ENCODE measurements at places on chromosomes 2 and 18.
A peak's percentile ranks its signal among the peaks of the same experiment; 100 is the strongest.

GRCh38 chr2:238839428-238839827 is 8.5 kb upstream of the TWIST2 start:
- no peak for DNase-seq

- no peak for DNase-seq
Observed at GRCh38 chr2:184125867-184126266, 472.5 kb upstream of the ZNF804A start.

GRCh38 chr18:75656563-75657247 is 229.2 kb upstream of the SMIM21 start:
- no peak for DNase-seq

DNA sequence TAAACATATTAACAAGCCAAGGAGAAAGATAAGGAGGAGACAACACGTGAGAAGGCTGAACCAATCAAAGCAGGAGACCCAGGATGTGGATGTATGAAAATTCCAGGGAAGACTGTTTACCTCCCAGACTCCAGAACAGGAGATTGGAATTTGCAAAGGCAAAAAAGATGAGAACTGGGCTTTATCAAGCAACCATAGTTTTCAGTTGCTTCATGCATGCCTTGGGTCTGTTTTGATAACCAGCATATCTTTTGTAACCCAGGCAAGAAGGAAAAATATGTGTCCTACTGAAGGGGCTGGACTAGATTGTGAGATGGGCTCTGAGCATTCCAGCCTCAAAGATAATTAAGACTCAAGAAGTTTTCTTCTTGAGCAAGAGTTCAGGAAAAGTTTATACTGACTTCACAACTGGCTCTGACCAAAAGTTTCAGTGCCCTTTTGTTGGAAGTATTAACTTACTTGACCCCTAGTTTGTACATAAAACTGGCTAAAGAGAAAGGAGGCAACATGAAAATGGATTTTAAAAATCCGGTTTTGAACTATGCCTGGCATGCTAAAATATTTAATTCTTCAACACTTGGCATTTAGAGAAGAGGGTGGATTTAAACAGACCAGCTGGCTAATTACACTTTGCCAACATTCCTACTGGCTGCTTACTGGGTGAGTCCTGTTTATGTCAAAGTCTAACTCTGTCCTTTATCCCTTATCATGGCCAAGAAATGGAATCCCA is 79.3 kb upstream of the CD28 start:
- no peak for DNase-seq

GRCh38 chr2:200341376-200341775 is 34.9 kb downstream of the SPATS2L start:
- DNase-seq, result no peak

- DNase-seq, result peak; percentile 43
Observed at GRCh38 chr18:64017870-64018269, 48.0 kb downstream of the SERPINB8 start.

GRCh38 chr2:126963390-126963789 is 64.7 kb downstream of the TEX51 start:
- peak; percentile 92 for DNase-seq

- DNase-seq, result no peak
Observed at GRCh38 chr2:12227941-12228608, 481.6 kb downstream of the LPIN1 start.

- DNase-seq, result no peak
Observed at GRCh38 chr2:28606986-28607441, 111.2 kb downstream of the PLB1 start.

DNA sequence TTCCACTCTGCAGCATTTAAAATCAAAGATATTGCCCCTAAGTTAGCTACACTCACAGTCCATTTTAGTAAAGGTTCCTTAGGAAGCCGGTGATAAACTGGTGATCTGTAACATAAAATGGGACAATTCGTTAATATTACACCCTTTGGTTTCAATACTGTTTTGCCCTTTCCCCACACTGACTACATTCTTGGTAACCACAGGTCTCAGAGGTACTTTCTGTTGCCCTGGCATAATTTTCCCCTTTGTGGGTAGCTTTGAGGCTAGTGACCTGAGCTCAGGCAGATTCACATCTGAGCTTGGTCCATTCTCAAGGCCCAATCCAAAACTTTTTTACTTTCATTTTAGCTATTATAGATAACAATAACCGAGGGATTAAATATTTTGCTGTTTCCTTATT is 32.9 kb upstream of the CSRNP3 start:
- no peak for DNase-seq

GRCh38 chr2:163570391-163570790 is 165.4 kb downstream of the FIGN start:
- DNase-seq, result no peak

DNA sequence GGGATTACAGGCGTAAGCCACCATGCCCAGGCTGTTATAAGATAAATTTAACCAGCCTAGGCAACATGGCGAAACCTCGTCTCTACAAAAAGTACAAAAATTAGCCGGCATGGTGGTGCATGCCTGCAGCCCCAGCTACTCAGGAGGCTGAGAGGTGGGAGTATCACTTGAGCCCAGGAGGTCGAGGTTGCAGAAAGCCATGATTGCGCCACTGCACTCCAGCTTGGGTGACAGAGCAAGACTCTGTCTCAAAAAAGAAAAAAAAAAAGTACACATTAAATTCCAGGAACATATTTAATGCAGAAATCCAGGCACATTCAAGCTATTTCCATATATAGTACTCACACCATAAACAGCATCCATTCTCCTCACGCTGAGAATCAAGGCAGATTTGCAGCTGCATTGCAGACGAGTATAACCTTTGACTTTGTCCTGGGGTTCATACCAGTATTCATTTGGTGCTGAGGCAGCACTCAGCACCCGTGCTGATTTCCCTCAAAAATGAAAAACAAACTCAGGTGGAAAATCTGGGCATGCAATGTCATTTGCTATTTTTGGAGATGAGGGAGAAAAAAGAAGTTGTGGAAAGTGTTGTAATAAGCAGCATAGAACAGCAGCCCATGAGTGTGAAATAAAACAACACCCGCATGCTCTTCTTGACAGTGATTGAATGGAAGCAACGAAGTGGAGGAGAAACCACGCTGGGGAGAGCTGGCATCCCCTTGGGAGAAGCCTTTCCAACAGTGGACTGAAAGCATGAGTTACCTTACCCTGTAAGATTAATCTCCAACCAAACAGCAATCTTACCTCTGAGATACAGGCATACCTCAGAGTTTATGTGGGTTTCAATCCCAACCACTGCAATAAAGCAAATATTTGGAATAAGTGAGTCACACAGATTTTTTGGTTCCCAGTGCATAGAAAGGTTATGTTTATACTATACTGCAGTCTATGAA is 46.8 kb upstream of the ANXA4 start:
- peak; percentile 25 for DNase-seq

GRCh38 chr18:1017227-1018058 is 112.8 kb downstream of the ADCYAP1 start:
- DNase-seq, result no peak

DNA sequence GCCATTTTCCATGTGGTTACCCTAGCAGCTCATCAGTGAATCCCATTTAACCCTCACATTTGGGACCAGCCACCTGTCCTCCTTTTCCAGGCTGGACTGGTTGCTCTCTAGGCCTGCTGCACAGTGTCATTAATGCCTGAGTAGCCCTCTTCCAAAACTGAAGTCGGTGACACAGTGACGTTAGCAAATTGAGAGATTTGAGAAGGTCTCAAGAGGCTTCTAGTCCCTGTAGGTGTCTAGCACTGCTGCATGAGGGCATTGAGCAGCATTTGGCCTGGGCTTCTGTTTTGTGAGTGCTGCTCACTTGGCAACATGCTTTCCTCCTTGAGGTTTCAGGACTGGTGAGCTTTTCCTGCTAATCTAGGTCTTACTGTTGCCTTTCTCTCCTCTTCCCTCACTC is 36.7 kb downstream of the PKP4 start:
- DNase-seq, result peak; percentile 83

- DNase-seq, result no peak
Observed at GRCh38 chr2:30757749-30758148, 49.5 kb downstream of the CAPN13 start.

DNA sequence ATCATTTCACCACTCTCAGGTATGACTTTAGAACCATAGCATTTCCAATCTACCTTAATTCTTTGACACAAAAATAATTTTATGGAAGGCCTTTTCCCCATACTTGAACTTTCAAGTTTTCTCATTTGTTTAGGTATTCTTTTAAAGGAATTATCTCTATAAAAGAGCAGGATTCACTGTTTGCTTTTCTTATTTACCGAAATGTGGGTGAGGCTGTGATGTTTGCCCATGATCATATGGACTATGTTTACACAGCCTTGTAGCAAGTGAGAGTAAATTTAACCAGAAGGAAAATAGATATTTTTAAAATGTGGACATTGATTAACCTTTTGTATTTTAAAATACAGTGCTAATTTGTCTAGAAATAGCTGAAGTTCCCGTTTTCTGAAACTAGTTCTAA is 26.3 kb downstream of the CAB39 start:
- DNase-seq, result no peak

GRCh38 chr2:226411727-226412360 is 387.8 kb downstream of the IRS1 start:
- no peak for DNase-seq

DNA sequence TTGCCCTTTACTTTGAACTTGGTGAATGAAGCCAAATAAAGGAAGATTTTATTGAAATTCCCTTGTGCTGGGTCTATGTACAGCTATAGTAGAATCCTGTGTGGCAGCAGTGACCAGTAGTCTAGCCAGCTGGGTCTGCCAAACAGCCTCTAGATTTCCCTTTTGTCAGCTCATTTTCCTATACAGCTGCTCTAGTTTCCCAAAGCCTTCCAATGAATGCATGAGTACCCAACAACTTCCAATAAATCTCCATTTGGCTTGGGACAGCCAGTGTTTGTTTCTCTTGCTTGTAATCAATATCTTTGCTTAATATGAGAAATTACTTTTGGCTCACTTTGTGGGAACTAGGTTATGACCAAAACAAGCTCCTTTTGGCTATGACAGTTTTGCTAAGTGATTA is 43.6 kb downstream of the SCN9A start:
- no peak for DNase-seq

DNA sequence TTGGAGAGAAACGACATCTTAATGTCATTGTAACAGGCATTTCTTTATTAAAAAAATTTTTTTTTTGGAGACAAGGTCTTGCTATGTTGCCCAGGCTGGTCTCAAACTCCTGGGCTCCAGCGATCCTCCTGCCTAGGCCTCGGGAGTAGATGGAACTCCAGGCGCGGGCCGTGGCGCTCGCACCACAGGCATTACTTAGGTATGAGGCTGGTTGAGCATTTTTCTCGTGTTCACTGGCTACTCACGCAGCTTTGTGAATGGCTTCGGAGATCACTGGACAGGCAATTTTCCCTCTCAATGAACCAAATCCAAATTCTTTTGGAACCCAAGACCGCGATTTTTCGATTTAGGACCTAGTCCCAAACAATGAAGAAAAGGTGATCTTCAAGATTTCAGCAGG is 795 bp upstream of the TCF7L1 start:
- DNase-seq, result no peak

GRCh38 chr2:106095478-106096298 is 98.4 kb downstream of the UXS1 start:
- DNase-seq, result no peak

- DNase-seq, result no peak
Observed at GRCh38 chr2:49719241-49719640, 564.9 kb upstream of the FSHR start.

DNA sequence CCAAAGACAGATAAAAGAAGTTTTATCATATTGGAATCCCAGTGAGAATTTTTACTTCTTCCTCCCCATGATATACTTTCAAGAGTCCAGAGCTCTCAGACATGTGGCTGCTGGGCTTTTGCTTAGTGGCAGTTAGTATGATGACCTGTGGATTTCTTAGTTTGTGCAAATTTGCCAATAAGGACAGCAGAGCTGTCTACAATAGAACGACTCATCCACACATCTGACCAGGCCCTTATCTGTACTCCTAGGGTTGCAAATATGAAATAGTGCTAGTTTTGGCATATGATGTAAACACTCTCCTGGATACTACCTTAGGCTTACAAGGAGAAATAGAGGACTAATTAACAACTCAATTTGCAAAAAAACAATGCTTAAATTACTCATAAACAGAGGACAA is 758.4 kb upstream of the TMEFF2 start:
- DNase-seq, result no peak

- no peak for DNase-seq
Observed at GRCh38 chr2:27920148-27920885, 29.8 kb downstream of the BABAM2 start.

DNA sequence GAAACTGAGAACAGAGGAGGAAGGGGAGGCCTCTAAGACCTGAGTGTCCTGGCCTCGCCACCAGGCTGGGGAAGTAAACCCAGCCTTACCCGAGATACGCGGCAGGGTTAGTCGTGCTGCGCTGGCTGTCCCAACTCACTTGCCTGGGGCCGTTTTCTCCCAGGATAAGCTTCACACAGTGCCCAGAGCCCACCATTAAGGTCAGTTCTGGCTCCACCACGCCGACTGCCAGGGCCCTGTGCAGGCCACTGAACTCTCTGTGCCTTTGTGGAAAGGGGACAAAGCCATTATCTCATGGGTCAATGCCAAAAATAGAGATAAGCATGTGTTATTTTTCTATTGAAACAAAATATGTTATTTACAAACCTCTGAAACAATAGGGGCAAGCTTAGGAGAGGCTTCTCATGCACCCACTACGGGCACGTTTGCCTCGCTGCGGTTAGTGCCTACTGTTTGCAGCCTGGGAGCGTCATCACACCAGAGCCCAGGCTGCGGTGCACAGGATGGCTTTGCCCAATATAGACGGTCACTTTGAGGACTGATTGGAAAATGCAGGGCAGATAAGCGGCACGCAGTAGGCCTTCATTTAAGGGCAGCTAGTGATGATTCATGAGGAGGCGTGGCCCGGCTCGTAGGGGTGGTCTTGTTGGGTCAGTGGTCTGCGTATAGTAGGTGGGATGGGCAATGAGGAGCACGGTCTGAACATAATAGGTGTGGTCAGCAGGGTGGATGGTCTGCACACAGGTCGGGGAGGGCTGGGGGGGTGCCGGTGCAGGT is 242.1 kb downstream of the GLI2 start:
- no peak for DNase-seq

DNA sequence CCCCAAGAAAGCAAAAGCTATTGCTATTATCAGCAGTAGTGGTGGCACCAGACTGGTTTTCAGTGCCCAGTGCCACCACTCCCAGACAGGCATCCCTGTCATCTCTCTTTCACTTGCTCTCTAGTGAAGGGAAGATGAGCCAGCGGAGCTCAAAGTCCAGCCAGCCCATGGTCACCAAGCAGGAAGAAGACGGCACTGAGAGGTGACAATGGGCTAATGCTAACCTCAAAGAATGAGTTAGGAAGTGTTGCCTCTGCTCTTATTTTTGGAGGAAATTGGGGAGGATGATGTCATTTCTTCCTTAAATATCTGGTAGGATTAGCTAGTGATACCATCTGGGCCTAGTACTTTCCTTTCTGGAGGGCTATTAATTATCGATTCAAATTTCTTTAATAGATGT is 1.7 kb downstream of the SP140 start:
- no peak for DNase-seq

DNA sequence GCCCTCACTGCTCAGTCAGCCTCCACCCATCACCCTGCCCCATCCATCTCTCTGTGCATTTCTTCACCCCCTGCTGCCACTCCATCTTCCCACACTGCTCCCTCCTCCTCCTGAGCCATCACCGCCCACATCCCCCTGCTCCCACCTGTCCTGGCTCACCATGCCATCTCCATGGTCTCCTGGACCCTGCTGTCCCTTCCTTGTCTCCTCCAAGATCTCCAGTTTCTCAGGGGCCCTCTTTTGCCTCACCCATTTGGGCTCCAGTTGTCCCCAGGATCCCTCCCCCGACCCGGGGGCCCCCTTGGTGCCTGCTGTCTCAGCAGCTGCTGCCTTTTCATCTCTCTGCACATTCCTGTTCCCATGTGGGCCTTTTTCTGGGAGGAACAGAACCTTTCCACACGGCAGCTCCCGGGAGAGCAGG is 10.6 kb downstream of the SPEG start:
- DNase-seq, result peak; percentile 92
